ENCODE measurements at places on chromosomes 16 and 17.
A peak's percentile ranks its signal among the peaks of the same experiment; 100 is the strongest.

DNA sequence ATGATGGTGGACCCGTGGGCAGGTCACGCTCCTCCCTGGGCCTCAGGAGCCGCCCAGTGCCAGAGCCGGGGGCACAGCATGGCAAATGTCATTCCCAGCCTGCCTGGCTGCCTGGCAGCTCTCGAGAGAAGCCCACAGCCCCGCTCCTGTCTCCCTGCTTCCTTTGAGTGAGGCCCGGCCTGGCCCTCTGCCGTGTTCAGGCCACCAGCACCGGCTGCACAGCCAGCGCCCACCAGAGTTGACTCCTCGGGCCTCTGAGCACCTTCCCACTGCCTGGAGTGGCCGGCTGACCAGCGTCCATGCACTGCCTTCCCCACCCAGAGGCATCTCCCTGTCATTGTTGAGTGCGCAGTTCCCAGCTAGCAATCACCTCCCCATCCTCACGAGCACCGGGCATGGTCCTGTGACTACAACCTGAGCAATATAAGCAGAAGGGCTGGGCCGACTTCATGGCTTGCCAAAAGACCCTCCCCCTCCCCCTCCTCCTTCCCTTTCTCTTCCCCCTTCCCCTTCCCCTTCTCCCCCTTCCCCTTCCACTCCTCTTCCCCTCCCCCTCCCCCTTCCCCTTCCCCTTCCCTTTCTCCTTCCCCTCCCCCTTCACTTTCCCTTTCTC is 11.9 kb upstream of the SLC38A10 start:
- no peak for DNase-seq

DNA sequence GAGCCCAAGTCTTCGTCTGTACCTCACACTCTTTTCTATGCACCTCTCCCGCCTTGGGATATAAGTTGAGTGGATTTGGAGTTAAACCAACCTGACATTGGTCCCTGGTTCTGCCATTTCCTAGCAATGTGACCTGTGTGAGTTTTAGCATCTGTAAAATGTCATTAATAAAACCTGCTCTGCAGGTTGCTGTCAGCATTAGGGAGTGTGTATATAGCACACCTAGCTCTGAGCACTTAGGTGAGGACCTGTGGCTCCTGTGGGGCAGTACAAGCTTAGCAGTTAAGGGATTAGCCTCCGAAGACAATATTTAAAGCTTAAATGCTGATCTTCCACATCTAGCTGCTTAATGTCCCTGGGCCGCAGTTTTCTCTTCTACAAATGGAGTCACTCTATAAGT is 248.0 kb downstream of the TMEM114 start:
- DNase-seq = no peak

DNA sequence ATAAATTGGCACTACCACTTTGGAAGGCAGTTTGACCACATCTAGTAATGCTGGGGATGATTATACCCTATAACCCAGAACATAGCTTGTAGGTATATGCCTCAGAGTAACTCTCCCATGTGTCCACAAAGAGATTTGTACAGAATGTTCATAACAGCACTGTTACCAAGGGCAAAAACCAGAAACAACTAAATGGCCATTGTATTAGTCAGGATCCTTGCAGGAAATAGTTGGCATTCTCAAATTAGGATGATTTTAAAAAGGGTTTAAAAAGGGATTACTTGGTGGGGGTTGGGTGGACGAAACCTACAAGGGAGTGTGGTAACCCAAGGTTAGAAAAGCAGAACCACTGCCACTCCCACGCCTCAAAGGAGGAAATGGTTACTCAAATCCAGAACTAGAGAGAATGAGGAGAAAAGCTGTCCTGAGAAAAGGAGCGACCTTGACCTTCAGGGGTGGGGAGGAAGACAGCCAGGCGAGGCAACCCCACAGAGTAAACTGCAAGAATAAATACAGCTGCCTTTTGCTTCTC is 2.1 kb downstream of the CPPED1 start:
- DNase-seq = no peak

- peak; percentile 85 for DNase-seq
These were observed at the start of gene FBXL20 for GRCh38 chr17:39401412-39402243. Gene FBXL20 (minus strand): TSS chr17:39401626. CDS start chr17:39401402, 224 bp downstream.

- no peak for DNase-seq
These were observed 8.1 kb downstream of the CYGB start for GRCh38 chr17:76529224-76530094.

DNA sequence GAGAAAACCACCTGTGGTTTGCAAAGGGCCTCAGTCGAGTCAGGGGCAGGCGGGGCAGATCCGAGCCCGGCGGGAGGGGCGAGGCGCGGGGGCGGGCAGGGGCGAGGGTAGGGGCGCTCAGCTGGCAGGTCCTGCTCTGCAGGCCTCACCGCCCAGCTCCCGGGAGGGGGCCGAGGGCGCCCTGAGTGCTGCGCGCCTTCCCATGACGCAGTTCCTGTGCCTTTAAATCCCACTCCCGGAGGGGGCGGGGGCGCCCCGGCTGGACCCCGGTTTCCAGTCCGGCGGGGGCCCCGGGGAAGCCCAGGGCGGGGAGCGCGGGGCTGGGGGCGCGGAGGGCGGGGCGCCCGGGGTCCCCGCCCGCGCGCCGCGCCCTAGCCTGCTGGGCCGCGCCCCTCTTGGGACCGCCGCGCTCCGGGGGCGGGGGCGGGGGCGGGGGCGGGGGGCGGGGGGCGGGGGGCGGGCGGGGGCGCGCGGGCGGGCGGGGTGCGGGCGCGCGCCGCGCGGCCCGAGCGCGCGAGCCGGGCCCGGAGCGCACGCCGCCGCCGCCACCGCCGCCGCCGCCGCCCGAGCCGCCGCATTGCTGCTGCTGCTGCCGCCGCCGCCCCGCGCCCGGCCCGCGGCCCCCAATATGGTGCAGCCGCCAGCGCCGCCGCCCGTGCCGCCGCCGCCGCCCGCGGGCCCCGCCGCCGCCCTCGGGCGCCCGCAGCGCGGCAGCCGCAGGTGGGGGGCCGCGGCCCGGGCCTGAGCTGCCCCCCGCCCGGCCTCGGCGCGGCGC is at the start of gene JPH3:
TSS of gene JPH3 (plus strand) at position 508 of the 775 bp plus-strand sequence. CDS start 639 bp downstream, outside the sequence.
- DNase-seq = no peak

Data from stimulated activated CD4-positive, alpha-beta T cell treated with anti-CD3 and anti-CD28 coated beads, Interleukin-1b, Interleukin-23, amount 100 ng/mL, for 1 hour (primary cell).